Activated T-helper 1 cell treated with Interleukin-2 at 50 U/mL for 16 hours (primary cell): ENCODE measurements at places on chromosomes 13 and 19.

DNA sequence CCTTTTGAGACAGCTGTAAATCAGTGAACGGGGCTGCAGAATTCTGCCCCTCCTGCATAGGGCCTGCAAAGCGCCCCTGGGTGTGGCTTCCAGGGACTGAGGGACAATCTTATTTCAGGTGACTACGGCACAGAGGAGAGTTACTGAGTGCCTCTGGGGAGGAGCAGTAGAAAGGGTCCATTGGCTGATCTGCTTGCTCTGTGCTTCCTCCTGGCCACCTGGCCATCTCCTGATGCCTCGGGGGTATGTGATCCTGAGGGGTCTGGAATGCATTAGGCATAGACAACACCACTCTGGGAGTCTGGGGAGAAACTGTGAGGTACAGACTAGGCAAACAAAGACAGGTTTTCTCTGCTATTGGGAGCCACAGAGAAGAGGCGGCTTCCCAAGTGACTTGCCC, 2.8 kb downstream of the KCTD15 start:
- no peak for DNase-seq

DNA sequence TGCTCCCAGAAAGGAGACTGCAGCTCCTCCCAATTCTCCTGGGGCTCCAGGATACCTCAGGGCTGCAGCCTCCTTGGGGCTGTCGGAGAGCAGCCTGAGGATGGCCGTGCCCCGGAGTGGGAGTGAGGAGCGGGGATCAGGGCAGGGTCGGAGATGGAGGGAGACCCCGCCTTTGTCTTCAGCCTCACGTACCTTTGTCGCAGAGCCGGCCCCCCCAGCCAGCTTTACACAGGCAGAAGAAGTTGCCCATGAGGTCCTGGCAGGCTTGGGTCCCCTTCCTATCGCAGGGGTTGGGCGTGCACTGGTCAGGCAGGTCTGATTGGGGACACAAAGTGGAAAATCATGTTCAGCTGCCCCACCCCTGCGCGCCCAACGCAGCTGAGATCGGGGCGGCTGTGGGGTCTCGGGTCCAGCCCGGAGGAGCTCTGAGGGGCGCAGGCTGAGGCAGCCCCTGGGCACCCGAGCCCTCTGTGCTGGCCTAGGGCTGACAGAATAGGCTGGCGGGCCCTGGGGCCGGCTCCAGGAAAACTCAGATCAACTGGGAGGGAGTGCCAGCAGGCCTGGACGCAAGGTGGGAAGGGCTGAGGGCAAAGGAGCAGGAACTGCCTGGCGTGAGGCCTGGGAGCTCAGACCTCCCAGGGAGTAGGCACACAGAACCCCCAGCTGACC, 24.2 kb downstream of the GAS6 start:
- DNase-seq: no peak

GRCh38 chr19:49231389-49231788, 73.8 kb downstream of the TRPM4 start:
- no peak for DNase-seq

DNA sequence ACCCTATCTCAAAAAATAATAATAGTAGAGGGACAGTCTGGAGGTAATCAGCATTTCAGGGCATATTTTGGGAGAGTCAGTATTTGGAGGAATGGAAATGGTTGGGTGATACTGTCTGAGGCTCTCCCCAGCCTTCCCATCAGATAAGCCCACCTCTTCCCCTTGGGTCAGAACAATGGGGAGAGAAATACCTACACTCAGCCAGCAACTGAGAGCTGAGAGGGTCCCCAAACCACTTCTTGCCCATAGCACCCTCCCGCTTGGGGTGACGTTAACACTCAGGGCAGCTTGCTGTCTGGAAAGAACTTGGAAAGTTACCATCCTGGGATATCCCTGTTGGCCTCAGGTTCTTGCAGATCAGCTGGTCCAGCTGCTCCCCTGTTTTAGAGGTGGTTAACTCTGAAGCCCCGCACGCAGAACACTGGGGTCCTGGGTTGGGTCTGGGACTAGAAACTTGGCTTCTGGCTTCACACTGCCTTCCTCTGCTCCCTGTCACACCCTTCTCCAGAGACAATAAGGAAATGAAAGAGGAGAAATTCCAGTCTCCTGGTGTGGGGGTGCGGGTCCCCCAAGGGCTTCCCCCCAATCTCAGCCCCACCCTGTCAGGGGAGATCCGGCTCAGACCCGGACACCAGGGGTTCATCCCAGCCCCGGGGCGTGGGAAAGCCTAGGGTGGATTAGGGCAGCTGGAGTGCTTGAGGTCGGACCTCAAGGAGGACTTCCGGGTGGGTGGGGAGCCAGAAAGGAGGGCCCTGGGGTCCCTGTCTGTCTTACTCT, 2.5 kb downstream of the FOXA3 start:
- no peak for DNase-seq

DNA sequence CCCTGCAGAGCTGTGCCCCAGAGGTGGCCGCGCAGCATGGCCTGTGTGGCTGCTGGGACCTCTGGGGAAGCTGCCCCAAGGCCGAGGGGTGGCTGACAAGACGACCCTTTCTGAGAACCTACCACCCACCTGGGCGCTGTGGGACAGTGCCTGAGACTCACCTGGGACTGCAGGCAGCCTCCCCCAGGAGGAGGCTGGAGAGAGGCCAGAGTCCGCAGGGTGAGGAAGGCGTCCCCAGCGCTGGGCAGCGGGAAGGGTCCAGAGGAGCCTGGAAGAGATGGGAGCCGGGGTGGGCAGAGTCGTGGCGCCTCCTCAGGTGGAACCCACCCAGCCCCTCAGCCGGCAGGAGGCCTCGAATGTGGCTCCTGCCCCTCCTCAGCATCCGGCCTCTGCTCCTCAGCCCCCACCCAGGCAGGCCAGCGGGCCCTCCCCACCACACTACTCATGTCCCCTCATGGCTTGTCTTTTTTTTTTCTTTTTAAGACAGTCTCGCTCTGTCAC, 25.3 kb downstream of the CILP2 start:
- DNase-seq: no peak

DNA sequence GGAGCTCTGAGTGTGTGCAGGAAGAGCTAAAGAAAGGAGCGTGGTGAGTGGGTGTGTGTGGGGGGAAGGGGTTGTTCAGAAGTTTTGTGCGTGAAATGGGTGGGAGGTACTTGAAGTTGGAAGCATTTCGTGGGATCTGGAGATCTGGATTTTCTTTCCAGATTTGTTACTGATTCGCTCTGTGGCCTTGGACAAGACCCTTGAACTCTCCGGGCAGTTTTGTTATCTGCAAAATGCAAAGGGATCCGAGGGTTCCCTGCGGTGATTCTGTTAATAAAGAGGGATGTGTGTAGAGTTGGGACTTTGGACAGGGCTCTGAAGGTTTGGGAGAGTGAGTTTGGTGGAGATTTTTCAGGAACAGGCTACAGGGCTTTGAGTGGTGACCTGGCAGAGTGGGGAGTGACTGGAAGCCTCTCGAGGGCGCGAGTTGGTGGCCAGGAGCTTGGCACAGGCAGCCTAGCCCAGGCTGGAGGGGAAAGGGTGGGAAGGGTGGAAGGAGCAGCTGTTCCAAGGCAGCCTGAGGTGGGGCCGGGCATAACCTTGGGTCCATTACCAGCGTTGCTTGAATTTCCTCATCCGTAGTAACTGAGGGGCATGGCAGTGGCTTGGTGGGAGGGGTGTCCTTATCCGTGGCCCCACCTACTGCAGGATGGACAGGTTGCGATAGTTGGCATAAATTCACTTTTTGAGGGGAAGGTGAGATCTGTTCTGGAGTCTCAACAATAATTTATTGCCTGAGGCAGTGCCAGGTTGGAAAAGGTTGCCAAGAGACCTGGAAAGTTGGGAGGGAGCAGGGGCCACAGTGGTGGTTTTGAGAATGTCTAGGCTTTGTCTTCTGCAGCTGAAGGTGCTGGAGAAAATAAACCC, 2.1 kb downstream of the ACTN4 start:
- DNase-seq: no peak

- DNase-seq: no peak
Measured at GRCh38 chr13:23656637-23657371, 86.6 kb downstream of the TNFRSF19 start.

- DNase-seq: no peak
Measured at GRCh38 chr19:3504735-3505134, 1.4 kb upstream of the FZR1 start.
